ENCODE measurements at places on chromosomes 2 and 18.

DNA sequence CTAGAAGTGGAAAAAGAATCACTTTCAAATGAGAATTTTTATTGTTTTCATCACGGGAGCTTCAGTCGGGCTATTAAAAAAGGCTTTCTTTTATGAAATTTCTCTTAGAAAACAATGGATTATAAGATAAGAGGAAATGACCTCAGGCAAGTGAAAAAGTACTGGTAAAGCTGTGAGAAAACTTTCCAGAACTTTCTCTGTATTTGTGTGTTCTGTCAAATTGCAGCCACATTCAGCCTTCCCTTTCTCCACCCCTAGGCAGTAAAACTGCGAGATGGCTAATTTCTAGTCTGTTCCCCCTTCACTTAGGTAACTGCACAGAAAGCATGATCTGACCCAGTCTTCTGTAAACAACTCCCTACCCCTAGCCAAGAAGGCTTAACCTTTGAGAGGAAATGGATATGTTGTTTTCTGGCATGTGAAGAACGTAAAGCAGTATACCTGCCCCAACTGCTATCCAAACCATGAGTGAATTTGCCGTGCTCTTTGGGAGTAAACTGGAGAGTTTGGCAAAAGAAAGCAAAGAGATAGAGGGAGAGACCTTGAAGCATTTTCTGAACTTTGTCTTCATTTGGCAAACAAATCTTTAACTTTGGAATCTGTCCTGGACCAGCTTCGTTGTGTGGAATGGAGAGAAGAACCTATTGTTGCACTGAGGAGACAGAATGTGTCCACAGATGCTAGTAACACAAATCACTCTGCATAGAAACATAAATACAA lies 105.4 kb downstream of the ETAA1 start:
- no peak for DNase-seq

- DNase-seq: no peak
These were observed 84.0 kb upstream of the RFX8 start for GRCh38 chr2:101558740-101559525.

DNA sequence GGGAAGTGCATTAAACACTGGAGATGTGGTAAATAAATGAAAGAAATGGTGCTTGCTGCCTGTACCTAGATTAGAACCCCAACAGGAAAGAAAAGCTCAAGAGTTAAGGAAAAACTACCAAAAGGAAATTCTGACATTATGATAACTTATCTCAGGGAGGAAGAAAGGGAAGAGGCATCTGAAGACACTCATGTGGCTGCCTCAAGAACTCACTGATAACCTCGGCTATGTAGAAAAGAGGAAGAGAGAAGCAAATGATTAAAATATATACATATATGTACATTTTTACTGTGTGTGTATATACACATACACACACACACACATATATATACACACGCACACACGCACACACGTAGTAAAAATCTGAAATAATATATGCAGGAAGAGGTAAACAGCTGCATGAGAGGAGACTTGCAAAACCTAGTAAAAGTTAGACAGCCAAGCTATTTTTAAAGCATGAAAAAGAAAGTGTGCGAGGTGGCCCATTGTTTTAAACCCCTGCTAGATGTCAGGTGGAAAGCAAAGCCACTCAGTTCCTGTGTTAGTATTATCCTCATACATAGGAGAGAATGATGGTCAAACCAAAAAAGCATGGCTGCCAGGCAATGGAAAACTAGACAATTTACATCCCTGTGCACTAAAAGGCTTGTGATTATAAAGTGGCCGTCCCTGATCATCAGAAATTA lies 483.0 kb upstream of the NRP2 start:
- DNase-seq: no peak

DNA sequence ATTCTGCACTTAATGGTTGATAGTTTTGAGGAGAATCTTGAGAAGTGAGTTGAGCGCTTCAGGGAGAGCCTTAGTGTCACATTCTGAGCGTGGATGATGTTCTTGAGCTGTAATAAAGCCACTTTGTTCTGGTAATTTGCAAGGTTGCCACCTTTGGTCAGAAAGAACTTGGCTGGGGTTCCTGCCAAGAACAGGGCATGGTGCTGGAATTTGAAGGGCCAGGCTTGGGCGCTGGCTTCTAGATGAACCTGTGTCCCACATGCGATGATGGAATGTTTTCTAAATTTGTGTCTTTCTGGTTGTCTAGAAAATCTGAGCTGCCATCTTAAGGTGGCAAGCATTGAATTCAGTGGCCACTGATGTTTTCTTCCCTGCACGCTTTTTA lies 124.1 kb upstream of the EML6 start:
- DNase-seq: no peak

DNA sequence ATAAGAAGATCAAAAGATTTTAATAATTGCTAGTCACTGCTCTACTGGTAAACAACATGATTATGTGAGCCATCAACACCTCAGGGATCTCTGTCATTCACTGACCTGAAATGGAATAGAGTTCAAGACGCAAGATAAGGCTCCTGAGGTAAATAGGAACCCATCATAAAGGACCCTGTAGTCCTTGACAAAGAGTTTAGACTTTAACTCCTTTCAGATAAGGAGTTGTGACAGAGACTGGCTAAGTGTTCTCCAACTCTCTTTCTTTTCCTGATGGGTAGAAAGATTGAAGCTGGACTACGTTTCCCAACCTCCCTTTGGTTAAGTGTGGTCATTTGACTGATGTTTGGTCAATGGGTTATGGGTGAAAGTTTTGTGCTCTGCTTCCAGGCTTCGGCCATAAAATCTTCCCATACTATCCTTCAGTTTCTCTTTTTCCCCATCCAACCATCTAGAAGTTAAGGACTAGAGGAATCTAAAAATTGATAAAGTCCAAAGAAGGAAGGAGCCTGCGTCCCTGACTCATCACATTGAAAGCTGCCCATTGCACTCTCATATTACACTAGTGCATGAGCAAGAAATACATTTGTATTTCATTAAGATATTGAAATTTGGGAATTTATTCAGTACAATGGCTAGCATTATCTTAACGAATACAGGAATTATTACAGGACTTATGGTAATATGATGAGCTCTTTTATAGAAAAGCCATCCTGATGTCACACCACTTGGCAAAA lies 293.7 kb upstream of the ACVR2A start:
- no peak for DNase-seq

- DNase-seq: no peak
These were observed 193.8 kb downstream of the LPIN1 start for GRCh38 chr2:11940121-11940743.

DNA sequence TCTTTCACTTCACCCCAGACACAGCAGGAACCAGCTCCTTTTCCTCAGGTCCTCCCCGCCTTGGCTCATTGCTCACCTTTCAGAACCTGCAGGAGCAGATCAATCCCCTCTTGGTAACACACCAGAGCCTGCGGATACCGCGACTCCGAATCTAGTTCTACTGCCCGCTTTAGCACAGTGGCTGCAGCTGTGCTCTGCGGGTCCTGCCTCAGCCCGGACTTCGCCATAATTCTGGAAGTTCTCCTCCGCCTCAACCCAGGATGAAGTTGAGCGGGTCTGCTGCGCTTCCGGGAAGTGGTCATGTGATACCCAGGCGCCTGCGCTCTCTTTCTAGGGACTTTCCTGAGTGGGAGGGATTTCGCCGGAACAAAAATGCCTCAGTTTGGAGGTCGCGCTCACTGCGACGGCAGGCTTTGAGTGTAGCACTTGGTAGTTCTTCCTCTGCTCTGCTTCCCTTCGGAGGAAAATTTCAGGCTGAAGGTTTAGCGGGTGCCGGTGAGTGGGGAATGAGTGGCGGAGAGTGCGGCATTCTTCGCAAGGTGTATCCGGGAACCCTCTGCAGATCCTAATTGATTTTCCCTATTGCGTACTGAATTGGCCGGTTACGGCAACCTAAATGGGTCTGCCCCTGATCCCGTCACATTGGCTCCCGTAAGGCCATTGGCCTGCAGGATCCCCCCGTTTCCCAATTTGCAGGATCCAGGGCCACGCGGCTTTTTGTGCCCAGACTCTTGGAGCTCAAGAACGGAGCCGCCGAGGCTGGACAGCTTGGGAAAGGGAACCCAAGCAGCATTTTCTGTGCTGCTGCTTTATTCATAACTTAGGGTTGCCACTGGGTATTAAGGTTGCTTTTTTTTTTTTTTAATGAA lies at the start of the genes MITD1 and MRPL30:
MITD1 (minus strand) TSS at position 304 of the 869 bp plus-strand sequence; CDS start at position 227, 77 bp downstream.
MRPL30 (plus strand) TSS at position 430 of the 869 bp plus-strand sequence. CDS start 5,020 bp downstream, outside the sequence.
- peak; percentile 90 for DNase-seq

- DNase-seq: no peak
These were observed 81.3 kb upstream of the ACAA2 start for GRCh38 chr18:49894517-49895226.

DNA sequence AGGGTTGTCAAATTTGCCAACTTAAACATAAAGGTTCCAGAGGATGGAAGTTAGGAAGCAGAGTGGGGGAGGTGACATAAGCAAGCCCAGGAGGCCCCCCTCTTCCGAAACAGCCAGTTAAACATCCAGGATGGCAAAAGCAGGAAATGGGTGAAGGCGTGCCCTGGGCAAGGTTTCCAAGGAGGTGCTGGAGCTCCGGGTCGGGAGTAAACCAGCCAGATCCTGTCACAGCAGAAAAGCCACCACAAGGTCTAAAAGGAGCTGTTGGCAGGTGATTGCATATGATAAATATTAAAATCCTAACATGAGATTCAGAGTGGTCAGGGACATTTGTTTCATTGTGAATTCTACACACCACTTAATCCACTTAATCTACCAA lies 572.2 kb upstream of the SALL3 start:
- DNase-seq: no peak

- no peak for DNase-seq
These were observed 10.7 kb downstream of the KCNJ3 start for GRCh38 chr2:154709215-154709614.

DNA sequence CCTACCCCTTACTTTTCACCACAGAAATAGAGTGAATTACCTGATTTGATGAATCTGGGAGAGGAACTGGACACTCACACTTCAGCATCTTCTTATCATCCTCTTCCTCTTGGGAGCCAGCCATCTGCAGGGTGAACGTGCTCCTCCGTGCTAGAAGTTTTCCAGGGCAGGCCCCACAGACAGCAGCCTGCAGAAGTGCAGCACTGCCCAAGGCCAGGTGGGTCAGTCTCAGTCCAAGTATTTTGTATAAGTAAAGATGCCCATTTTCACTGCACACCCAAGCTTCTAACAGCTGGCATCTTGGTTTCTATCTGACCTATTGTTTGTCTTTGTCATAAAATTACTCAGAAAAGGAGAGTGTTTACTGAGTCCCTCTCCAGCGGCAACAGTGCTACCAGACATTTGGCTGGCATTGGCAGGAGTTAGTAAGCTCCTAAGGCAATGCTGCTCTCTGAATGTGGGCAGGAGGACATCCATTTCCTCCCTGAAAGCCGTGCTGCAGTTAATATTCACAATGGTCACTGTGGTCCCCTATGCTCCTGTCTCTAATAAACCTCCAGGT lies 222.6 kb upstream of the CTAGE1 start:
- DNase-seq: no peak
